ENCODE measurements at places on chromosomes 4 and X. TPM values are rescaled to one million over a fixed set of nuclear protein-coding genes. Genes with fewer than 3 reads are reported as not detected.

DNA sequence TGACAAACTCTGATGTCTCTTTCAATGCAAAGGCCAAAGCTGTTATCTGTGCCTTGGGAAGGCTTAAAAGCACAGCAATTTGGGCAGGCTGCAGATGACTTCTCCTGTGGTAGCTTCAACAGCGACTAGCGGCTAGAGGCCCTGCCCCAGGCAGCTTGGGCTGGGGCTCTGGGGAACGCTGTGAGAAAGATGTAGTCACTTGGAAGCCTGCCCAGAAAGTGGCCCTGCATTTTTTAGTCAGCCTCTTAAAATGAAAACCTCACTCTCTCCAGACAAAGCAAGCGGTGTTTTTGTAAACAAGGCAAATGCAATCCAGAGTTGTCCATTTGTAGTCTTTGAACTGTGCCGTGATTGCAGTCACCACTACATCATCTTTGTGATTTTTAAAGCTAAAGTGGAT, 27.5 kb downstream of the PCYT1B start:
- H3K4me3 ChIP-seq, result no peak overlapping the region
- H3K27me3 ChIP-seq, result no peaks in the 10 kb centered on the region
- no peak for DNase-seq
- H3K27ac ChIP-seq, result no peak overlapping the region

GRCh38 chrX:115894087-115894486, 276.5 kb upstream of the AGTR2 start:
- DNase-seq, result peak; percentile 73
- no peaks in the 10 kb centered on the region for H3K27me3 ChIP-seq
- H3K4me3 ChIP-seq, result no peak overlapping the region
- H3K27ac ChIP-seq, result no peak overlapping the region

DNA sequence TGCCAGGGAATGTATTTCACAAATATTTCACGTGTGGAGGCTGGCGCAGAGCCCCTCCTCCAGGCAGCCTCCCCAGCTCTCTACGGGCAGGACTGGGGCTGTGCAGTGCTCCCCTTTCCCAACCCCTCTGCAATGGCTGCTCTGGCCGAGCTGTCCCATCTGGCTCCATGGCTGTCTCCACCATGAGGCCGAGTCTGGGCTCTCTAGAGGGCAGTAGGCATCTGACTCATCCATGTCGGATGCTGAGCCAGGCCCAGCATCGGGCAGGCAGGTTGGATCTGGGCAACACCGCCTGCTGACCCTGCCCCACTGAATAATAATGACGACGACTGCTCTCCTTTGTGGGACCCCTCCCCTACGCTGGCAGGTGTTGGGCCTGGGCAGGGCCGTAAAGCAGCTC, 11.0 kb upstream of the SH3TC1 start:
- H3K27me3 ChIP-seq, result no peaks in the 10 kb centered on the region
- no peak overlapping the region for H3K27ac ChIP-seq
- H3K36me3 ChIP-seq, result no peaks in the 10 kb centered on the region
- H3K4me3 ChIP-seq, result no peak overlapping the region
- DNase-seq, result no peak

DNA sequence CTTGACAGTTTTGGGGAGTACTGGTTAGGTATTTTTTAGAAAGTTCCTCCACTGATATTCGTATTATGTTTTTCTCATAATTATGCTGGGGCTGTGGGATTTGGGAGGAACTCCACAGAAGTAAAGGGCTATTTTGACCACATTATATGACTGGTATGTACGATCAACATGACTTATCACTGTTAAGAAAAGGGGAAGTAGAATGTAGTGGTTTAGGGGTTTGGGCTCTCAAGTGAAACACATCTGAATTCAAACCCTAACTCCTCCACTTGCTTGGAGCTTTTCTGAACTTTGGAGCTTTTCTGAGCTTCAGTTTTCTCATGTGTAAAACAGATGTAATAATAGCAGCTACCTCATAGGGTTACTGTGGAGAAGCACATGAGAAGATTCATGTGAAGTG, 96.4 kb upstream of the C1GALT1C1 start:
- no peak for DNase-seq
- no peaks in the 10 kb centered on the region for H3K27me3 ChIP-seq
- H3K27ac ChIP-seq, result no peak overlapping the region
- H3K36me3 ChIP-seq, result no peaks in the 10 kb centered on the region
- no peaks in the 10 kb centered on the region for H3K4me1 ChIP-seq

DNA sequence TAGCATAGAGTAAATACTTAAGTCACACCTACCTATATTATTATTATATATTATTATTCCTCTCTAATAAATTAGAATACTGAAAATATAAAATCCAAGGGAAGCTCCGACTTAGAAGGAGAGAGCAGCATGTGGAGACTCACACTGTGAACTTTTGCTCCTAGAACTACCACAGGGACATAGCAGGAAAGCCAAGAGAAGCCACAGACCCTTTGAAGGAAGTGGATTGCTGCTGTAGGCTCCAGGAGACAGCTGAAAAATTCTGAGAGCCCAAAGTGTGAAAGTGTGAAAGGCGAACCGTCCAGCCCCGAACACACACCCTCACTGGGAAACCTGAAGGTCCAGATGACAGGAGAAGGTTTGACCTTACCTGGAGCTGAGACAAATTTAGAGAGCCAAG, 177.0 kb downstream of the FAM13A start:
- H3K4me3 ChIP-seq, result no peak overlapping the region
- no peak overlapping the region for H3K27ac ChIP-seq
- H3K4me1 ChIP-seq, result no peaks in the 10 kb centered on the region
- H3K36me3 ChIP-seq, result no peaks in the 10 kb centered on the region
- no peak for DNase-seq

GRCh38 chr4:109914322-109914721, 1.6 kb downstream of the EGF start:
- no peaks in the 10 kb centered on the region for H3K36me3 ChIP-seq
- H3K4me1 ChIP-seq, result no peaks in the 10 kb centered on the region
- H3K27me3 ChIP-seq, result no peaks in the 10 kb centered on the region
- no peak for DNase-seq

GRCh38 chrX:38871129-38872029, 70.1 kb downstream of the MID1IP1 start:
- no peaks in the 10 kb centered on the region for H3K36me3 ChIP-seq
- H3K27me3 ChIP-seq, result no peaks in the 10 kb centered on the region
- no peaks in the 10 kb centered on the region for H3K4me1 ChIP-seq
- H3K4me3 ChIP-seq, result no peak overlapping the region
- no peak for DNase-seq
- H3K27ac ChIP-seq, result no peak overlapping the region

DNA sequence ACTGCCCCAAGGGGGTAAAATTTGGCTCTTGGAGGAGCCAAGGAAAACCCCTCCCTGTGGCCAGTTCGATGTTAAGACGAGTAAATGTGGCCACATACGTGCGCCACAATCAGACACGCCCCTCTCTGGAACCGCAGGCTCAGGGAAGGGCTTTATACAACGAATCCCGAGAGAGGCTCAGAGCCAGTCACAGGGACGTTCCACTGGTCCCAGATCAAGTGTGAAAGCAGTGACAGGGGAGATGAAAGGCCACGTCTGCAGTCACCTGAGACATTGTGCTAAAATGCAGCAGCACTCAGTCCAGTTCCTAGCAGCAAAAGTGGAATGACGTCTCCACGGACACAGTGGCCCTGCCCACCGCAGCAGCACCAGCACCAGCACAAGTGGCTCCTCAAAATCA, 68.0 kb downstream of the ACOX3 start:
- no peaks in the 10 kb centered on the region for H3K36me3 ChIP-seq
- H3K4me1 ChIP-seq, result no peaks in the 10 kb centered on the region
- H3K4me3 ChIP-seq, result no peak overlapping the region
- no peaks in the 10 kb centered on the region for H3K27me3 ChIP-seq
- no peak for DNase-seq

The PAGE2B gene
- 0.14 TPM for total RNA-seq

- DNase-seq, result no peak
- H3K4me3 ChIP-seq, result no peak overlapping the region
- H3K27me3 ChIP-seq, result no peaks in the 10 kb centered on the region
These were observed 350.1 kb downstream of the AR start for GRCh38 chrX:67893931-67894330.

- H3K4me3 ChIP-seq, result no peak overlapping the region
- no peaks in the 10 kb centered on the region for H3K4me1 ChIP-seq
- H3K36me3 ChIP-seq, result no peaks in the 10 kb centered on the region
- no peaks in the 10 kb centered on the region for H3K27me3 ChIP-seq
- no peak for DNase-seq
These were observed 743.3 kb upstream of the AGA start for GRCh38 chr4:178185517-178185916.

The PCDH18 gene
- 9.9 TPM for total RNA-seq

- H3K36me3 ChIP-seq, result no peaks in the 10 kb centered on the region
- H3K4me1 ChIP-seq, result no peaks in the 10 kb centered on the region
- no peak for DNase-seq
- H3K27ac ChIP-seq, result no peak overlapping the region
- H3K4me3 ChIP-seq, result no peak overlapping the region
- H3K27me3 ChIP-seq, result no peaks in the 10 kb centered on the region
These were observed 113.8 kb downstream of the ATP8A1 start for GRCh38 chr4:42543126-42543525.

GRCh38 chr4:90142081-90142480, 14.9 kb downstream of the CCSER1 start:
- no peak overlapping the region for H3K4me3 ChIP-seq
- no peaks in the 10 kb centered on the region for H3K36me3 ChIP-seq
- no peak overlapping the region for H3K27ac ChIP-seq
- no peaks in the 10 kb centered on the region for H3K27me3 ChIP-seq
- H3K4me1 ChIP-seq, result no peaks in the 10 kb centered on the region

DNA sequence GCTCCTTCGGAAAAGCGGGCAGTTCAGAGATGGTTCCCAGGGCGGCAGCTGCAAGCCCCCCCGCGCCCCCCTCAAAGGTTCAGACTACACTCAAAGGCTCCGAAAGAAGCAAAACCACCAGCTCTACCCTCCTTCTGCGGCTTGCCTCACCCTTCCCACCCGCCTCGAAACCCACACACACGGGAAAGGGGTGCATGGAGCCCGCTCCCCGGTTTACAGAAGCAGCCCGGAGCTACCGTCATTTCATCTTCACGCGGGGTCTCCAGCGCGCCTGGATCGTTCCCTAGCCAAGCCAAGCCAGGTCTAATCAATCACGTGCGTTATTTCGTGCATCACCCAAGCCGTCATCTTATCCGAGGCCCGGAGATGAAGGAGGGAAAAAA, 1.2 kb downstream of the NLGN4X start:
- H3K27me3 ChIP-seq, result no peaks in the 10 kb centered on the region
- H3K4me1 ChIP-seq, result peaks cover 3% of the 10 kb centered on the region
- no peak overlapping the region for H3K27ac ChIP-seq
- no peaks in the 10 kb centered on the region for H3K36me3 ChIP-seq

The RPS3A gene
- total RNA-seq, result 5,602 TPM

- no peaks in the 10 kb centered on the region for H3K4me1 ChIP-seq
- no peak for DNase-seq
- H3K27ac ChIP-seq, result no peak overlapping the region
- no peak overlapping the region for H3K4me3 ChIP-seq
These were observed 33.1 kb downstream of the PCDH7 start for GRCh38 chr4:30753316-30753715.
